Left lobe of liver (tissue), 2 donors: ENCODE measurements at places on chromosomes 5 and 9. TPM values are rescaled to one million over a fixed set of nuclear protein-coding genes. Genes with fewer than 3 reads are reported as not detected.

ZNF354B gene
- total RNA-seq, result 4.6 TPM

DNA sequence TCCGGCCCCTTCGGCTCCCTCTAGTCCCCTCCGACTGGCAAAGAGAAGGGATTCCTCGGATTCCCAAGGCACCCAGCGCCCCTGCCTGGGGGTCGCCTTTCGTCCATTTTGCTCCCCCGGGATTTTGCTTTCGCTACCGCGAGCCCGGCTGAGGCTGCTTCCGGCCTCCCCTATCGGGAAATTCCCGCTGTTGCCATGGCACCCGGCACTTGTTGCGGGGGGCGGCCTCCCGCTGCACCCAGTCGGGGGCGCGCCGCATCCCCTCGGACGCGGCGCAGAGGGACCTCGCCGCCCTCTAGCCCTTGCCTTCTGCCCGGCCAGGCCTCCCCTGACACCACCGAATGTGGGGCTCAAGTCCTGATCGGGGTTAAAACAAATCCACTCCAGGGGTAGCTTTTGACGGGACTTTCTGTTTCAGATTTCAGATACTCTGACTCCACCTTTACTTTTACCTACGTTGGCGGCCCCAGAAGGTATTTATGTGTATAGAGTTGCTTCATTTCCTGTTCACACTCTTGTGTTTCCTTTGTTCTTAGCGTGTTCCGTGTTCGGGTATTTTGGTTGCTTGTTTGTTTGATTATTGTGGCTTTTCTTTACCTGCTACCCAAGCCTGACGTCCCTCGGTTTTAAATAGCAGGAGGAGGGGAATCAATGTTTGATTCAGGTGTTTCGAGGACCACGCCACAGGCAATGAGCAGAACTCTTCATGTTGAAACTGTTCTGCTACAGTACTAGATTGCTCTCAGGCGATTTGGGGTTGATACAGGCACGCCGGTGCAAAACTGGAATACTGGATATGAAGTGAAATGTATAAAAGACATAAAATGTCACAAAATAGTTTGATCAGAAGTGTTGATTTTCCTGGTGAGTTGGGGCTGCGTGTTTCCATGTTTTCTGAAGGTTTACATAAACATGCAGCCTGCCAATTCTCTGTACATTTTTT lies 1.5 kb downstream of the PARP8 start:
- peak; percentile 71 for DNase-seq

- DNase-seq, result no peak
These were observed 225.1 kb downstream of the DCP2 start for GRCh38 chr5:113201715-113202114.

DNA sequence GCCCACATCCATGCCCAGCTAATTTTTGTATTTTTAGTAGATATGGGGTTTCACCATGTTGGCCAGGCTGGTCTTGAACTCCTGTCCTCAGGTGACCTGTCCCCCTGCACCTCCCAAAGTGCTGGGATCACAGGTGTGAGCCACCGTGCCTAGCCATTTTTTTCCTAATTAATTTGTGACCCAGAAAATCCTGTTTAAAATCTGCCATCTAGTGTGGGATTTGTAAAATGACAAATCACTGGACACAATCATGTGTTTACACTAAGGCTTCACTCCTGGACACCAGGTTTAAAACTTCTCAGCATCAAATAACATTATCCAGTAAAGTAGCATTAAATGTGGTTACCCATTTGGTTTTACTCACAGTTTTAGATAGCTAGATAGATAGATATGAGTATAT lies 18.6 kb upstream of the KDM4C start:
- DNase-seq, result no peak

DNA sequence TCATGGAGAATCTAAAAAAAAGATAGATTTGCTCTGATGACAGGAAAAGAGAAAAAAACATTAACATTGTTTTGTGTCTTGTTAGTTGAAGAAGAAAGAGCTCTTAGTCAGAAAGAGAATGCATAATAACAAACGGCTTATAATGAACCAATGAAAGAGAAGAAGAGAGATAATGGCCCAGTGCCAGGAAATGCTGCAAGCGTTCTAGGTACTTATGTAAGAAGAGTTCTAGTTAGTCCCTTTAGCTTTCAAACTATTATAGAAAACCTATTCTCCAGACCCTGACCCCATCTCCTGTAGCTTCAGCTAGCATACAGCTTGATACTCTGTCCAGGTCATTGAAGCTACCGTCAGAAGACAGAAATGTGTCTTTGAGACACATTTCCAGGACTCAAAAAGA lies 70.2 kb downstream of the FBXL17 start:
- no peak for DNase-seq

DNA sequence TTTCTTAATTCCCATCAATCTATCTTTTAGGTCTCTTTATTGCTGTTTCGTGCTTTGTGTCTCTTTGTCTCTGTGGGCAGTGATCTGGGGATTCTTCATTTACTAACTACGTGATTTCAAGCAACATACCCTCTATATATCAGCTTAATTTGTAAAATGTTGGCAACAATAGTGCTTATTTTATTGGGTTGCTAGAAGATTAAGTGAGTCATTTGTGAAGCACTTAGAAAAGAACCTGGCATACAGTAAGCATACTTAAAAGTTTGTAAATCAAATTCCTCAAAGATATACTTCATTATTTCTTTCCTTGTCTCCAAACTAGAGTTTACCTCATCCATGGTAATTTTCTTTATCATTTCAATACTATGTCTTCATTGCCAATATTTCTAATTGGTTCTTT lies 669.7 kb downstream of the MAT2B start:
- no peak for DNase-seq

GRCh38 chr9:120402741-120403542 lies 177.0 kb downstream of the CDK5RAP2 start:
- no peak for DNase-seq
